HuH-7 (cell line): ENCODE measurements at places on chromosomes 13 and 19.

DNA sequence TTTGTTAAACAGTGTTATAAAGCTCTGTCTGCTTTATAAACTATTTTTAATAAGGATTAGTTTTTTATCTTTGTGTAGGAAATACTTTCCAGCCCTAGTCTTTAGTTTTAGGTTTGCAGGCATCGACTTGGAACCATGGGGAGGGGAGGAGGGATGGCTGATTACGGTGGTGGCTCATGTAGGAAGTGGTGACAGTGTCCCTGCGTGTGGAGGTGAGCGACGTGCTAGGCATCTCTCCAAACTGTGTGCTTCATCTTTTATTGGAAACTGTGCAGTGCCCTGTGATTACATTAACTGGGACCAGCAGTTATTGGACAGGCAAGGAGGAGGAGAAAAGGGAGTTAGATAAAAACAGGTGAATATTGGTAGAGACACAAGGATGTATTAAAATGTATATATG is 203.8 kb downstream of the ATP8A2 start:
- DNase-seq: no peak

DNA sequence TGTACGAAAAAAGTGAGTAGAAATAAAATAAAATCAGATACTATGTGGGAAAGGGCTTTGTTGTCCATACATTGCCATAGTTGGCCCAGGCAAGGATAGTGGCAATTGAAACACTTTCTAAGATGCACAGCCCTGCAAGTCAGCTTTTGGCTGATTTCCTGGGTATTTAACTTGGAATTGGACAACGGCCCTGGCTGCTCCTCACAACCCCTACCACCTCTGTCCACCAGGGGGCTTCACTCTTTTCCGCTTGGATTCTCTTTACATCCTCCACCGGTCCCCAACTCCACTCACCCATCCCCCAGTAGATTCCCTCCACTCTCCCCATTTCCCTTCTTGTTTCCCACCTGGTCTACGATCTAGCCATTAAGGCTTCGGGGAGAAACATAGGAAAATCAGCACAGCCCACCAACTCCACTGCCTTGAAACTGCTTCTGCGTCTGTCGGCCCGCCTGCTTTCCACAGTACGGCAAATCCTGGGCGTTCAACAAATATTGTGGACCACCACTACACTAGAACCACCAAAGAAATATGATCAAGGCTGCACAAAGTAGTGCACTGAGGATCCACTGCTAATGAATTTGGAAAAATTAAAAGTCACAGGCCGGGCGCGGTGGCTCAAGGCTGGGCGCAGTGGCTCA is 48.6 kb upstream of the GTF3A start:
- DNase-seq: peak; percentile 65

DNA sequence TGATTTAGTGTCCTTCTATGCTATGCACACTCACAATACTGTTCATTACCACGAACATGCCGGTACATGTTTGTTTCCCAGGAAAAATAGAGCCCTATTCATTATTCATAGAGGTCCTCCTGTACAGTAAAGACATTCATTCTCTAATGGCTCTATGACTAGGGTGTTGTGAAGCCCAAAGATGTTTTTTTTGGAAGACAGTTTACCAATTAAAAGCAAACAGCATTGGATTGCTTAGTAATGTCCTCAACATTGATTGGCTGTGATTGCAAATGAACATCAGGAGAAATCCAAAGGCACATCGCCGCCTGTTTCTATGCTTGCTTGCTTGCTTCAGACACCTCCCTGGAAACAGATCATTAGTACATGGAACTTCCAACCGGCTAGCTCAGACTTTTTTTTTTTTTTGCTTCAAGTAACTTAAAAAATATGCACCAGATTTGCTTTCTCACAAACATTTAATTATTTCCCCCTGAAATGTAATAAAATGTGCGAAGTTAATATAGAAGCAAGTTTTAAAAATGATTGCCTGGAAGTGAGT is 8.8 kb upstream of the GPC6 start:
- no peak for DNase-seq

- no peak for DNase-seq
These were observed 19.9 kb downstream of the KDM4B start for GRCh38 chr19:4988770-4989251.

DNA sequence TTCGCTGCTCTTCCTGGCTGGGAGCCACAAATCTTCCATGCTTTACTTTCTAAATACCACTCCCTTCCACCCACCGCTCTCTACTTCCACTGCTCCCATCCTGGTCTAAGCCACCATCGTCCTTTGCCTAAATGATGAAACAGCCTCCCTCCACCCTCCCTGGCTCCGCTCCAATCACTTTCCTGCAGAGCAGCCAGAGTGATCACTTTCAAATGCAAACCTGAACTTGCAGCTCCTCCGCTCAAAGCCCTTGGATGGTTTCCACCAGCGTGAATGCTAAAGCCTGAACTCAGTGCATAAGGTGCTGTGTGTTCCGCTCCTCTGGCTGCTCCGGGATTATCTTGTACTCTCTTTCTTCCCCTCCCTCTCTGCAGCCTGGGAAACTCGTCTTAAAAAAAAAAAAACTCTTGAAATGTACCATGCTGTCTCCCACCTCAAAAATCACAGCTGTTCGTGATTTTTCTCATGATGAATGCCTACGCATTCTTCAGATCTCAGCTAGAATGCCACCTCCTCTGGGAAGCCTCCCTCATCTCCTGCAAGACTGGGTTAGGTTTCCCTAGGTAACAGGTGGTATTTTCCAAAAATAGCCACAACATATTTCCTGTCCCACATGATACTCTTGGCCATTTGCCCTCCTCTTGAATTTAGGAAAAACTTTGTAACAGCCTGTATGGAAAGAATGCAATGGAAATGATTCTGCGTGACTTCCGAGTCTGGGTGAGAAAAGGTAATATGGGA is 3.7 kb upstream of the SIN3B start:
- DNase-seq: no peak

GRCh38 chr13:53170910-53171309 is 142.3 kb downstream of the OLFM4 start:
- DNase-seq: no peak
